Activated naive CD4-positive, alpha-beta T cell (primary cell): ENCODE measurements at places on chromosomes 3 and 15.

DNA sequence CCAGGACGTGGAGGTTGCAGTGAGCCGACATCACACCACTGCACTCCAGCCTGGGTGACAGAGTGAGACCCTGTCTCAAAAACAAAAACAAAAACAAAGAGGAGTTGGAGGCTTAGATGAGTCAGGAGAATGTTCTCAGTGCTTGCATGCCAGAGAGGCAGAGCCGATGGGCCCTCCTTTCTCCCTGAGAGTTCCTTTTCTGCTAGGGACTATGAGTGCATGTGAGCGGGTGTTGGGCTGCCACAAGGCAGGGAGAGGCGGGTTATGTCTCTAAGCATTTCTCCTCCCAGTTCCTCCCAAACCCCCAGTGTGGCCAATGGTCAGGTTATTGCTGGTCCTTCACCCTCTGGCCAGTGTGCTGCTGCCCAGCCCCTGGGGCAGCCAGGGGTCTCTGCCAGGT is 45.1 kb downstream of the RTP1 start:
- DNase-seq, result no peak

GRCh38 chr15:44136991-44137477 is 58.0 kb downstream of the FRMD5 start:
- no peak for DNase-seq

DNA sequence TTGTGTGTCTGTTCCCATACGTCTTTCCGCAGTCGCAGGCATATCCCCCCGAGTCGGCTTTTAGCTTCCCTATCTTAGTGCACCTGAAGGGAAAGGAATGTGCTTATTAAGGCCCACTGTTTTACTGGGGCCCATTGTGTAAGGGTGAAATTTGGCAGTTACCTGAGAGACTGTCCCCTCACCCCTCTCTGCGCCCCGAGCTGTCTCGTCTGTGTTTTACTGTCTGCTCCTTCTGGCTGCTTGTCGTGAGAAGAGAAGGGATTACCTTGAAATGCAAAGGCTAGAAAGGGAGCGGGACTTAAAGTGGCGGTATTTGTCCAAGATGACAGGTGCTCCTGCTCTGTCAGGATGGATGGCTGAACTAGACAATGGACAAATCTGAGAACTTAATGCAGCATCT is 233.0 kb upstream of the POU1F1 start:
- no peak for DNase-seq

DNA sequence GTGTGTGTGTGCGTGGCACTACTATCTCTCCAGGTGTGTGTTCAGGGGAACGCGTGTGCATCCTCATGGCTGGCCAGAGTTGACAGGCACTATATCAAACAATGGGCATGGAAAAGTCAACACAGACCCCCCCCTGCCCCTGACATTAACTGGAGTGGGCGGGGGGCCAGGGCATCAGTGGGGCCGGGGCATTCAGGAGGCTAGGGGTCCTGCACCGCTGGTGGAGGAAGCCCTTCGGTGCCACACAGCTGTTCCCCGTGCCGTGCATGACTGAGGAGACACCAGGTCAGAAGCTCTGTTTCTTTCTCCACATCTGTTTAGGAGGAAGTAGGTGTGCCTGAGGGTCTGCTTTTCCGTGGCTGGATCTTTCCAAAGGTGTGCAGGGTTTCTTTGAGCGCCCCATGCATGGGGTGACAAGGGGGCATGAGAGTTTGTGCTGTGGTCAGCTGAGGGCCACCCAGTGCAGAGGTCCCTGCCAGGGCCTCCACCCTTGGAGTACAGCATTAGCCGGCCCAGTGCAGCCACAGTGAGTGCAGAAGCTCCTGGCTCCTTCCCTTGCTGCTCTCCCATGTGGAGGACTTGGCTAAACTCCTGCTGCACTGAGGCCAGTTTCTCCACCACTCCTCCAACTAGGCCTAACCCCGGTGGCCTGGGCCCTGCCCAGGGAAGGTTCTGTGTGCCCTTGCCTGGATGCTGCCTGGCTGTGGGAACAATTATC is 7.5 kb downstream of the C3orf22 start:
- no peak for DNase-seq

- DNase-seq, result no peak
Observed at GRCh38 chr3:117603097-117603496, 893.5 kb downstream of the TUSC7 start.

DNA sequence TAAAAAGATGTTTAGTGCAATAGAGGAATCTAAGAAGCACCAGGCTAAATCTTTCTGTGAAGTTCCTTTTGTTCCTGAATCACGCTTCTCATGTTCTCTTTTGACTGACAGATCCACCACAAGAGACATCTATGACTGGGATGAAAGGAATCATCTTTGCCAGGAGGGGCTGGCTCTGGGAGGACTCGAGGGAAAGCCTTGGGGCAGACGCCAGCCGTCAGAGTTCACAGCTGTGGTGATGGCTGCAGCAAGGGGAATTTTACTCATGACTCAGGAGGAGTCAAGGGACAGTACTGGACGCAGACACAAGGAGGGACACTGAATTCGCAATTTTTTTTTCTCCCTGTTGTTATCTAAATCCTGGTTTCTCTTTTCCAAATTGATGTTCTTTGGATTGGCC is 38.7 kb downstream of the C3orf38 start:
- no peak for DNase-seq

DNA sequence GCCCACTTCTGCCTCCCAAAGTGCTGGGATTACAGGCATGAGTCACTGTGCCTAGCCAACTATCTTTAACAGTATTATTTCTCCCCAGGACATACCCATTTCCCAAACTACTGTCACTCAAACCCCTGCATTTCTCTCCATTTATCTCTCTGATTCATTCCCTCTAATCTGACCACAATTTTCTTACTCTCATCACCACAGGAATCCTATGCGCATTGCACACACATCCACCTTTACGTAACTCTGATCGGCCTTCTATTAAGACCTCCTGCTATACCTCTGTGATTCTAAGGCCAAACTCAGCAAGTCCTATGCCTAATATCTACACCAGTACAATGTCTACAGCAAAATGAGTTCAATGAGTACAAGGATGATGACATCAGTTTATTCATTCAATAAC is 235.0 kb downstream of the ULK4 start:
- no peak for DNase-seq

DNA sequence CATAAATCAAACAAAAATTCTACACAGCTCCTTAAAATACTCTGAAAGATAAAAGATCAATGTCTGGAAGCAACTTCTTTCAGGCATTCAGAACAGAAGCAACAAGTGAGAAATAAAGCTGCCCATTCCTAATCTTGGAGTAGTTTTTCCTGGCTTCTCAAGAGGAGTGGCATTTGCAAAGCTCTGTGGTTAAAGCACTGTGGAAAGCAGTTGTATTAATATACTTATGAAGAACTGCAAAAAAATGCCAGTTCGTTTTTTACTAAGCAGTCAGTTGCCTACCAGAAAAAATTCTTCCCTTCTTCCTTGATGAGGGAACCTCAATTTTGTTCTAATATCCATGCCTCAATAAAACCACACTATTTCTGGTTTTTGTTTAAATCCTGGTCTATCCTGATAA is 197.8 kb downstream of the TNIK start:
- DNase-seq, result no peak

GRCh38 chr15:52151353-52151752 is 38.8 kb upstream of the BCL2L10 start:
- DNase-seq, result no peak

DNA sequence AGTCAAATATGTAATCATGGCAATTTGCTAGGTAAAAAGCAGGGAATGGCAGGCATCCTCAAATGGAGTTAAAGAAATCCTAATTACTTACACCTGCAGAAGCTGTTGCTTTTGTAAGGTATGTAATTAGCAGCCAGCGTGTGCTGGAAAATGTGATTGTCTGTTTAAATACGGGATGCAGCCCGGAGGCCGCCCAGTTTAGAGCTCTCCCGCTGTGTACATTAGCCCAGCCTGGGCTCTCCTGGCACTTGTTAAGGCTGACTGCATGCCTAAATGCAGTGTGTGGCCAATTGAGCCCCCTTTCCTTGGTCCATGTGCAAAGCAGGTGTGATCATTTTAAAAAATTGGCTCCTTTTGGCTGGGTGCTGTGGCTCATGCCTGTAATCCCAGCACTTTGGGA is 9.0 kb downstream of the DPH3 start:
- DNase-seq, result no peak

- no peak for DNase-seq
Observed at GRCh38 chr3:195013411-195014361, 257.3 kb downstream of the XXYLT1 start.

DNA sequence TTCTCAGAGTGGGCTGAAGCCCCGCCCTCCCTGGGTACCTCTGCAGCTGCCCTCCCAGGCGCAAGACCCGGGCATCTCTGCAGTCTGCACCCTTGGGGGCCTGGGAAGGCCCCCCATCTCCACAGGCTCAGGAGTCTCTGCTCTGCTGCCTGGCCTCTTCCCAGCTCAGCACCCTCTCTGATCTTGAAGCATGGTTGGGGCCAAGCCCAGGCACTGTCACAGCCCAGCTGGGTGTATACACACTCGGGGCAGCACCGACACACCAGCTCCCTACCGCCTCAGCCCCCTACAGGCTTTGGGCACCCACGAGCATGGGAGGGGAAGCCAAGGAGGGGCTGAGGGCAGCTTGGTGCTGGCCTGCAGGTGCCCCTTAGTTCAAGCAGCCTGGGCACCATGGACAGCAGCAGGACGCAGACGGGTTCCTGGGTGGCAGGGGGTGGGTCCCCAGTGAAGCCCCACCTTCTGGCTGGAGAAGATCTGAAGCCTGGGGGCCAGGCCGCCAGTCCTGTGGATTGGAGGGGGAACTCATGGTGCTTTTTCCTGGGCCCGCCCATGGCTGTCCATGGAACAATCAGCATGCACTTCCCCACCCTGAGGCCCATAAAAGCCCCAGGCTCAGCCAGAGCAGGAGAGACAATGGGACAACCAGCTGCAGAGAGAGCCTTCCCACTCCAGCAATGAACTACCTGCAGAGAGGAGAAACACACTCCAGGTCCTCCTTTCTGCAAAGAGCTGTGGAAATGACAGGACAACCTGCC is 170.6 kb downstream of the TJP1 start:
- no peak for DNase-seq

- no peak for DNase-seq
Observed at GRCh38 chr15:99951511-99951910, 218.3 kb upstream of the LYSMD4 start.

DNA sequence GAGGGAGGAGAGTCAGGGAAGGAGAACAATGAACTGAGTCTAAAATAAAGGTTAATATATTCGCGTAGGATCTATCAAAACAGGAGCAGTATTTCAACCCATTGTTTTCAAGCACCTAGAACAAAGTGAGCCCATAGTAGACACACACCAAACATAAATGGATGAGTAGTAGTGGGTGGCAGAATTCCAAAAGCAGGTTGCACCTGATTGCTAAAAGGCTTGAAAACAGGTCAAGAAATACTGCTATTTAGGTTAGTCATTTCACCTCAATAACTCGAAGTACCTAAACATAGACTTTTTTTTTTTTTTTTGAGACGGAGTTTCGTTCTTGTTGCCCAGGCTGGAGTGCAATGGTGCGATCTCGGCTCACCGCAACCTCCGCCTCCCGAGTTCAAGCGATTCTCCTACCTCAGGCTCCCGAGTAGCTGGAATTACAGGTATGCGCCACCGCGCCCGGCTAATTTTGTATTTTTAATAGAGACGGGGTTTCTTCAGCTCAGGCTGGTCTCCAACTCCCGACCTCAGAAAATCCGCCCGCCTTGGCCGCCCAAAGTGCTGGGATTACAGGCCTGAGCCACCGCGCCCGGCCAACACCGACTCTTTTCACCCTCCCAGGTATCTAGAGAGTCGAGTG is 855 bp upstream of the ABHD5 start:
- DNase-seq, result no peak

GRCh38 chr3:78781351-78781750 is 986.4 kb downstream of the ROBO1 start:
- DNase-seq, result no peak

DNA sequence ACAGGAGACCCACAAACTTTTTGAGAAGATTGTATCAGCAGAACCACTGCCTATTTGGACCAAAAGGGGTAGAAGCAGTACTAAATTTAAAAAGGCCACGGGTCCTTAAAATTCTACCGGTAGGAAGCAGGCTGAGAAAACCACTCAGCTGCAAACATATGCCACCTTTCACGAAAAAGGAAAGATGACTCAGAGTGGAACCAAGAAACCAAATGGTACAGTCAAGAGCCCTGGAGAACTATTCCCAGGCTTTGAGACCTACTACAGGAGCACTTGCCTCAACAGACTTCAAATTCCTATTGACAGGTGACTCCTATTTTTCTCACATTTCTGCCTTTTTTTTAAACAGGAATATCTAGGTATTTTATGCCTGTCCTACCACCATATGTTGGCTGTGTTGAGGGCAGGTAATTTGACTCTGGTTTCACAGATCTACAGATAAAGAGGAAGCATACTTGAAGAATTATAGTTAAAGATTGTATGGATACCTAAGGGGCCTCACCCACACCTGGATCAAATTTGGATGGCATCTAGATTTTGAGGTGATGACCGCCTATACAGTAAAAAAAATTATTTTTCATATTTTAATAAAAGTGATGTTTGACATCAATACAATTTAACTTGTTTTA is 10.1 kb downstream of the GOLIM4 start:
- DNase-seq, result no peak

DNA sequence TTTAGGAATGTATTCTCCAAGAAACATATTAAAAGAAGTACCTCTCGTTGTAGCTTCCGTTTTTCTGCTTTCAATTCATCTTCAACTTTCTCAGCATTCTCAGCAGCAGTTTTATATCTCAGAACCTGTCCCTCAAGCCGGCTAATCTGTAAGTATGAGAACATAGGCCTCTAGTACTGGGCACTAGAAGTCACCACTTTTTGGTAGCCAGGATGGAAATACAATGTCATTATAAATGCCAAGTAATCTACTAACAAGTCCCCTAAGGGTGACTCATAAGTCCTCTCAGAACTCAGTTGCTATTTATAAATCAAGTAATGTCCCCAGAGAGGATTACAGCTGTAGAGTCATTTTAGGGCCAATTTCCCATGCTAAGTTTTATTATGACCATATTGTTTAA is 61.1 kb downstream of the MLH1 start:
- no peak for DNase-seq

- no peak for DNase-seq
Observed at GRCh38 chr3:56323986-56324420, 144.3 kb downstream of the ERC2 start.

GRCh38 chr3:18438586-18438985 is 13.4 kb upstream of the SATB1 start:
- peak; percentile 6 for DNase-seq

DNA sequence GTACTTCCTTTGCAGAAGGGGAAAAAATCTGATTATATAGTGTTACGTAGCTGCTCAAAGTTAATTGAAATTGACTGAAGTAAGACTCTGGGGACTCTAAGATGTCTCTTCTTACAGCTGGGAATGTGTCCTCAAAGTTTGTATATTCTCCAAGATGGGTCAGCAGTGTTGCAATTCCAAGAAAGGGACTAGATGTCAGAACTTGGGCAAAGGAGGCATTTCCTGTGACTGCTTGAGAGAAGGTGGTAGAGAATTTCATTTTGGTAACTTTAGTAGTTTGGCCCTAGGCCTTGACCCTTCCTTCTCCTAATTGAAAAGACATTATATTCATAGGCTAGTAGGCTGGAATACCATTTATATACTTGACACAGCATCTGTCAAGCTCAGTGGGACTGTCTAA is 33.9 kb downstream of the PTPRG start:
- DNase-seq, result no peak
